NCI-H2171 (cell line): ENCODE measurements at places on chromosomes 2 and 18.

- DNase-seq, result no peak
Measured at GRCh38 chr2:79887747-79888374, 375.0 kb downstream of the CTNNA2 start.

GRCh38 chr2:142495141-142495540 lies 364.3 kb upstream of the LRP1B start:
- no peak for DNase-seq

DNA sequence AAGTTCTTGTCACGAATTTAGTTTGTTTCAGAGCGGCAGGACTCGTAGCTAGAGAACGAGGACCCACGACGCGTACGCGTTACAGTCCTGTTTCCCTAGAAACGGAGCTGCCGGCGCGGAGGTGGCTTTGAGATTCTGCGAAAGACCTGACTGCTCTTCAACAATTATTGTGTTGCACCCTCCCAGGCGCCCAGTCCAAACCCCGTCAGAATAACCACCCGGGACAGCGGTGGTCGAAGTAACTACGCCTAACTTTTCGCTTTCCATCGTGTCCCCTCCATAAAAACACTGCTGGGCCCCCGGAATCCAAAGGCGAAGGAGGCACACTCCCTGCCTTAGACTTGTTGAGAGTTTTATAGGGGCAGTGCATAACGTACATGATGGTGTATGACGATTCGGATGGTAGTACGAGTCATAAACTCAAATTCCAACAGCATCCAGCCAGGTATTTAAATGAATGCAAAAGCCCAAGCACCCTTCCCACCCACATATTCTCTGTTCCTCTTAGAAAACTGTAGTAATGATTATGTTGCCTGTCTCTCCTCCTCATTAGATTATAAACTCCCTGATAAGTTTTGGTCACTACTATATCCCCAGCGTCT lies 651 bp upstream of the STAM2 start:
- DNase-seq, result no peak

GRCh38 chr2:12199491-12200211 lies 453.2 kb downstream of the LPIN1 start:
- DNase-seq, result no peak

DNA sequence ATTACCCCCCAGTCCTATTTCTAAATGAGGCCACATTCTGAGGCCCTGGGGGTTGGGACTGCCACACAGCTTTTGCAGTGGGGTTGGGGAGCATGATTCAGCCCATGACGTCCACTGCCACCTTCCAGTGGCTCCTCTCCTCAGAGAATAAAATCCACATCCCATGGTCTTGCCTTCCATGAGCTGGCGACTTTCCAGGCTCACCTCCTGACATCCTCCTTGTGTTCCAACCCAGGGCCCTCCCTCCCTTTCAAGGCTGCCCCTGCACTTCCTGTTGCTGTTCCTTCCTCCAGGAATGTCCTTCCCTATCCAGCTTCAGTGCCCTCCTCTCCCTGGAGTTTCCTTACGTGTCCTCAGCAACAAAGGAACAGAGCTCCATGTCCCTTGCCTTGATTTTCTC lies 187.3 kb upstream of the ID2 start:
- DNase-seq, result no peak

GRCh38 chr2:174595891-174596397 lies 1.7 kb downstream of the WIPF1 start:
- DNase-seq, result no peak

GRCh38 chr2:96083989-96084857 lies 32.1 kb downstream of the ADRA2B start:
- no peak for DNase-seq

- DNase-seq, result no peak
Measured at GRCh38 chr2:68217729-68218128, 34.6 kb downstream of the PPP3R1 start.

DNA sequence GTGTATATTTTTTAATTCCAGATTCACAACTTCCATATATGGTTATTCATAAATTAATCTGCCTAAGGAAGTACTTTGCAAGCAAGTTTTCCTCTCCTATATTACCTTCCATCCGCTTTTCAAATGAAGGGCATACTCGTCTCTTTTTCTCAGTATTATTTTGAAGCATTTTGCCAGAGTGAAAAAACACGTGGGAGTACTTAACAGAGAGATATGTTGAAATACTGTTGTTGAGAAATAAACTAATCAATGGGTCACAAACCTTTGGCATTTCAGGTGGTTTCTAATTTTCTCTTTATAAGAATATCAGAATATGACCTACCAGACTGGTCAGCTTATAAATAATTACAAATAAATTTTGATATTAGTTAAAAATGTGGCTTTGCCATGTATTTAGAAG lies 67.6 kb downstream of the CCDC102B start:
- no peak for DNase-seq

- DNase-seq, result no peak
Measured at GRCh38 chr2:190533968-190534309, 583 bp downstream of the NEMP2 start.

- no peak for DNase-seq
Measured at GRCh38 chr2:237251986-237252385, 162.0 kb downstream of the COL6A3 start.

- DNase-seq, result no peak
Measured at GRCh38 chr2:222561817-222562645, 93.9 kb downstream of the FARSB start.

DNA sequence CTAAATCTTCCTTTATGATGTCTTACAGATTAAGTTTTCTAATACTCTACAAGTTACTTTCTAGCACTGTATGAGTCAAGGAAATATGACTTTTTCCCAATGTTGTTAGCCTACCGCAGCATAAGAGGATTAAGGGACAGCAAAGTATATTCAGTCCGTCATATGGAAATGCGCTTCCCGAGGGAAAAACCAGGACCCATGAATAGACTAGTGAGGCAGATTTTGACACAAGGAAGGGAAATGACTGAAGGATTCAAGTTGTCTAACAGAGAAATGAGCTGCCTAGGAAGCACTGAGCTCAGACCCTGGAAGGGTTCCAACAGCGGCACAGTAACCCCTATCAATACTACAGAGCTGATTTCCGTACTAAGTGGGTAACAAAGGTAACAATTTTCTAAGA lies 12.0 kb downstream of the SEPTIN10 start:
- no peak for DNase-seq

DNA sequence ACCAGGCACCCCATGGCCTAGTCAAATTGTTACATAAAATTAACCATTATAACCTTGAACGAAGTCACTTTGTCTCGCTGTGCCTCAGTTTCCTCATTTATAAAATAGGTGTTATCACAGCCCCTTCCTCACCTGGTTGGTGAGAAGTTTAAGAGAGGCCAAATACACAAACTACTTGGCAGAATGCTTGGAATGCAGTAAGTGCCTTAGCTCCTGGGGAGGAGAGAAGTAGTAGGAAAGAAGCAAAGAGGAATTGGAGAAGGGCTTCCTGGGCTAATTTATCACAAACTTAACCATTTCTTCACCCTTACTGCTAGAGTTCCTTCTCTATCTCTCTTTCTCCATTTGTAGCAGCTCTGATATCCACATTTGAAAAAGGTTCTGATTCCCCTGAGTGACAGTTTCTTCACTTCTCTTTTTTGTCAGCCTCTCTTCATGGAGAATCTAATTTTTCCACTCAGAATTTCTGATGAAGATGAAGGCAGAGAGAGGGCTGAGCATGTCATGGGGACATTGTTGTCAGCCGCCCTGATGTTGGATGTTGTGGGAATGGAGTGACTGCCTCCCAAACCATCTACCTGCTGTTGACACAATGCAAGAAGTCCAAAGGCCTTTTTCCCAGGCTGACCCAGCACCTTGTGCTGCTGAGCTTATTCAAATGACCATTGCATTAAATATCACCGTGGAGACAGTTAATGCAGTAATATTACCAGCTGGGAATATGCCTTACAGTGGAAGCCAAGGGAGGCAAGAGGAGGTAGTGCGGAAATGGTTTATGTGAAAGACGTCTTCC lies 60.4 kb downstream of the BOD1L2 start:
- DNase-seq, result no peak

DNA sequence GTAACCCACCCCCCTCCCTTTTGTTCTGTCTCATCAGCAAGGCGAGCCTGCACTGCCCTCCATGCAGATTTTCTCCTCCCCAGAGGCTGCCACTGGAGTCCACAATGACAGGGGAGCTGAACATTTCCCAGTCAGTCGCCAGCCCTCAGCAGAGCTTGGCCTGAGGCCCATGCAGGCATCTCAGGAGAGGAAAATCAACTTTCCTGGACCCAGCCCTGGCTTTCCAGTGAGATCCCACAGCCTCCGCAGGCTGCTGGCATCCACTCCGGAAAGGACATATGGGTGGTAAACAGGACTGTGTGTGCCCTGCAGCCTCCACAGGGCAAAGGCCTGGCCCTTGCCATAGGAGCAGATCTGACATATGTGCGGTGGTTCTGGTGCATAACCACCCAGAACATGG lies 253.8 kb downstream of the TNS1 start:
- no peak for DNase-seq

GRCh38 chr2:191629001-191629453 lies 48.9 kb upstream of the NABP1 start:
- DNase-seq, result no peak

DNA sequence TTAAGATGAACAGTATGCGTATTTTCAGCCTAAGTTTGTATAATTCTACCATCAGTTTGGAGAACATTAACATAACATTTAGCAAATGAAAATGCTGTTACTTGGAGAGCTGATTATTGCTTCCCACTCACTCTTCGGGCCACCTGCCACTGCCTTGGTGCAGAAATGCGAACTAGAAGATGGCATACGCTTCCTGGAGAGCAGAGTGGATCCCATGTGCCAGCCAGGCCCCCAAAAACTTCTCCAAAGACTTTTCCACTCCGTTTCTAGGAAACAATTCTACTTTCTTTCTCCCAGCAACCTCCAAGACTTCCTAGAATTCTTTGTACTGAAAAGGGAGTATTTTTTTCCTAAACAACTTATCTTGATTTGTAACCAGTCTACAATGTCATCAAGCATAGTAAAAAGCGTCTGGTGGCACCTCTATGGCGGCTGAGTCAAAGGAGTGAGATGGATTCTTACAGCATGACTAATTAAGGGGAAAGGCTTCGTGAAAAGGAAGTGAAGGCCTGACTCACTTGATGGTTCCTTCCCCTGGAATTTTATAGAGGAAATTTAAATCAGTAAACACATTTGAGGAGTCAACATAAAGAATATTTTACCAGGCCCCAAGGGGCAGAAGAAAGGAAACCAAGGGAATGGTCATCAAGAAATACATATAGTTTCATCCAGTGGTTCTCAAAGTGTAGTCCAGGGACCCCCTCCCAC lies 36.6 kb downstream of the FEZ2 start:
- no peak for DNase-seq
